ENCODE measurements at places on chromosomes 11 and 22. TPM values are rescaled to one million over a fixed set of nuclear protein-coding genes. Genes with fewer than 3 reads are reported as not detected.

LPXN gene
- 113 TPM for total RNA-seq

- no peak for DNase-seq
Observed at GRCh38 chr11:93817426-93818348, 32.7 kb downstream of the VSTM5 start.

GRCh38 chr11:34207487-34208180 is 102.2 kb downstream of the NAT10 start:
- DNase-seq, result no peak

DNA sequence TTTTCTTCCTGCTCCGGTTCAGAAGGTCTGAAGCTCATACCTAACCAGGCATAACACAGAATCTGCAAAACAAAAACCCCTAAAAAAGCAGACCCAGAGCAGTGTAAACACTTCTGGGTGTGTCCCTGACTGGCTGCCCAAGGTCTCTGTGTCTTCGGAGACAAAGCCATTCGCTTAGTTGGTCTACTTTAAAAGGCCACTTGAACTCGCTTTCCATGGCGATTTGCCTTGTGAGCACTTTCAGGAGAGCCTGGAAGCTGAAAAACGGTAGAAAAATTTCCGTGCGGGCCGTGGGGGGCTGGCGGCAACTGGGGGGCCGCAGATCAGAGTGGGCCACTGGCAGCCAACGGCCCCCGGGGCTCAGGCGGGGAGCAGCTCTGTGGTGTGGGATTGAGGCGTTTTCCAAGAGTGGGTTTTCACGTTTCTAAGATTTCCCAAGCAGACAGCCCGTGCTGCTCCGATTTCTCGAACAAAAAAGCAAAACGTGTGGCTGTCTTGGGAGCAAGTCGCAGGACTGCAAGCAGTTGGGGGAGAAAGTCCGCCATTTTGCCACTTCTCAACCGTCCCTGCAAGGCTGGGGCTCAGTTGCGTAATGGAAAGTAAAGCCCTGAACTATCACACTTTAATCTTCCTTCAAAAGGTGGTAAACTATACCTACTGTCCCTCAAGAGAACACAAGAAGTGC is 661 bp upstream of the MALAT1 start:
- DNase-seq, result peak; percentile 77

DNA sequence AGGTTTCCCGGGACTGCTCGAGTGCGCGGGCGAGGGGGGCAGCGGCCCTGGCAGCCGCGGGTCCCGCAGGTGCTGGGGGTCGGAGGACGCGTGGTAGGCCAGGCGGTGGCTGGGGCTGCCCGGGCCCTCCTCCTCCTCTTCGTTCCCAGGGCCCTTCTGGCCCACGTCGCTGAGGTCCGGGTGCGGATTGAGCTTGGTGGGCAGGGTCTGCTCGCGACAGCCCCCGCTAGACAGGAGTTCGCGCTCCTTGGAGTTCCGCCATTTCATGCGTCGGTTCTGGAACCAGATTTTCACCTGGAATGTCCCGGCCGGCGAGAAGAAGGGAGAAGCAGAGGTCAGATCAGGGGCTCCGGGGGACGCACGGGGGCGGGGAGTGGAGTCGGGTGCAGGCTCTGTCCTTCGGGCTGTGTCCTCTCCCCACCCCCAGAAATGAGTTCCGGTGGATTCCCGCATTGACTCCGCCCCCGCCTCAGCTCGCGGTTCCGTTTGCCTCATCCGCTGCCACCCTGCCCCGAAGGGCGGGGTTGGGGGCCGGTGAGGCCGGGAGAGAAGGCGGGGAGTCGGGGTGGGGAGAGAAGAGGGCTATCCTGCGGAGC is 3.9 kb downstream of the DBX1 start:
- DNase-seq, result peak; percentile 68

DNA sequence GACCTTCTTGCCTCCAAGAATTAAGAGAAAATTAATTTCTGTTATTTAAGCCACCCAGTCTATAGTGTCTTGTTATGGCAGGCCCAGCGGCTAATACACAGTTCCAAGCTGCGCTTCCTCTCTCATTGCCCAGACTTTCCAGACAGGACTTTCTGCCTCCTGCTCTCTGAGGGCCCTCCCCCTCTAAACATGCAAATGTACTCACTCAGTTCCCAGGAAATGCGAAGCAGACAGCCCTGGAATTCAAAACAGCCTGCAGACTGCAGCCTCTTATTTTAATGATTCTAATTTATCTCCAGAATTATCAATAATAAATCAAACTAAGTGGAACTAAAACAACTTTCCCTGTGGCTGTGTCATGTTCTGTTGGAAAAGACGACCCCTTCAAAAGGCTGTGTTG is 115.5 kb upstream of the ISX start:
- no peak for DNase-seq

GRCh38 chr11:91776655-91777054 is 448.0 kb upstream of the FAT3 start:
- DNase-seq, result no peak

VWCE gene
- total RNA-seq, result 11.8 TPM

- DNase-seq, result no peak
Observed at GRCh38 chr11:68441466-68442230, 18.9 kb upstream of the PPP6R3 start.

RIN1 gene
- 1.8 TPM for total RNA-seq

DNA sequence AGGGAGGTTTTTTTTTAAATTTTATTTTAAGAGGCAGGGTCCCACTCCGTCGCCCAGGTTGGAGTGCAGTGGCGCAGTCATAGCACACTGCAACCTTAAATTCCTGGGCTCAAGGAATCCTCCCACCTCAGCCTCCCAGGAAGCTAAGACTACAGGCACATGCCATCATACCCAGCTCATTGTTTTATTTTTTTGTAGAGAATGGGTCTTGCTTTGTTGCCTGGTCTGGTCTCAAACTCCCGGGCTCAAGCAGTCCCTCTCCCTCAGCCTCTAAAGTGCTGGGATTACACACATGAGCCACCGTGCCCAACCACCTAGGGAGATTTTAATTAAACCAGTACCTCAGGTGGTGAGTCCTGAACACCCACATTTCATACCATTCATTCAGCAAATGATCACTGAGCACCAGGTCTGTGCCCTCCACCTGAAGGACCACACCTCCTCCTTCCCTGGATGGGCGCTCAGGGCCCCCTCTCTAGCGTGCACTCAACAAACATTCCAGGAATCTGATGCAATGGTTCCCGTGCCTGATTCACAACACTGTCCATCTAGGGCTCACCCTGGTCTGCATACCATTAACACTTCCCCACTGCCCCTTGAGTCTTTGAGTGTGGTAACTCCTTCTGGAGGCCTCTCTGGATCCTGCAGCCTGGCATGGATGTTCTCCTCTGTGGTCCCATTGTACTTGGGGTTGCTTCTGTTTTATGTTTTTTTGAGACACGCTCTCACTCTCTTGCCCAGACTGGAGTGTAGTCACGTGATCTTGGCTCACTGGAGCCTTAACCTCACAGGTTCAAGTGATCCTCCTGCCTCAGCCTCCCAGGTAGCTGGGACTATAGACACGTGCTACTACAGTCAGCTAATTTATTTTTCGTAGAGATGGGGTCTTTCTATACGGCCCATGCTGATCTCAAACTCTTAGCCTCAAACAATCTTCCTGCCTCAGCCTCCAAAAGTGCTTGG is 9.6 kb upstream of the MYH9 start:
- no peak for DNase-seq

- no peak for DNase-seq
Observed at GRCh38 chr11:119370486-119371046, 10.9 kb downstream of the USP2 start.

UBQLN3 gene
- not detected for total RNA-seq

- DNase-seq, result no peak
Observed at GRCh38 chr11:108237058-108237481, 14.2 kb downstream of the ATM start.

DNA sequence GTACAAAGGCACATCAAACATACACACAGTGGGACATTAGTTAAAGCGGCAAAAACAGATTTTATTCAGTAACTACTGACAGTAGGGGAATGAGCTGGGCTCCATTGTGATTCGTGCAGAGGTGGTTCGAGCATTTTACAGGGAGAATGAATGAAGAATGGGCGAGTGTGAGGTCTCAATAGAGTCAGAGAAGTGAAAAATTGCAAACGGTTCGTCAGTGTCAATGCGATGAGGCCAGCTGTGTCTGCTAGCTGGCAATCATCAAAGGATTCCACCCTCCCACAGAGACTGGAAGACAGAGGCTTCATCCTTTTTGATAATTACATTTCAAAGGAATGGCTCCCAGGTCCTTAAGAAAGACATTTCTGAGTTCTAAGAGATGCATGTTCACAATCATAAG is 17.4 kb downstream of the OR4D9 start:
- DNase-seq, result no peak

MYBPC3 gene
- total RNA-seq, result not detected

SPDYC gene
- total RNA-seq, result not detected

DNA sequence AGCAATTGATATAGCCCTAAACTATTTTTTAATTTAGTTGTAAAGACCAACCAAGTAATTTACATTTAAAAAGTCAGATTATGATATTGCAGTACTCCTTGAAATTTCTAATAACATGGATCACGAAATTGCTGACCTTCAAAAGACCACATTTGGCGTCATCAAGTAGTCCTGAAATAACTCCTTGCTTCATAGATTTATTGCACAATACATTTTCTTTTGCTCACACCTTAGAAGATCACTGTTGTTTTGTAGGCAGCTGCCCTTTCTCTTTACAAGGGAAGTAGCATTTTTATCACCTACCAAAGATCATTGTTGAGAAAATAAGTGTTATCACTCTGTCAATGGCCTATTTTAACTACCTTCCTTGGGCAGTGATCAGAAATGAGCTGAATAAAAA is 815.8 kb downstream of the METTL15 start:
- no peak for DNase-seq

MRGPRX1 gene
- total RNA-seq, result not detected

DNA sequence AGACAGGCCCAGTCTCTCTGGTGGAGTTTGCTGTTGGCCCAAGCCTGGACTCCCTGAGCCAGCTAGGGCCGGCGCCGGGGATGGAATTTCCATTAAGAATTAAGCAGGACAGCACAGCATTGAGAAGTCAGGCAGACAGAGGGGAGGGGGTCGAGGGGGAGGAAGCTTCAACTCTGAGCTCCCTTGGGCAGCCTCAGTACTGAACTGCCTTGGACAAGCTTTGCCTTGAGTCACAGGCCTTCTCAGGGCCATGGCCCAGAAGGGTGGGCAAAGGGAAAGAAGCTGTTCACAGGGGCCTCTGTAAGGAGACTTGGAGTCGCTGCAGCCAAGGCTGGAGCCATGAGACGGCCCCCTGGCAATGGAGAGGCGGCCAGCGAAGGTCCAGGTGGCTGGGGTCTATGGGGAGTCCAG is 2.6 kb upstream of the INSC start:
- no peak for DNase-seq

MYRF gene
- total RNA-seq, result 2.2 TPM

DNA sequence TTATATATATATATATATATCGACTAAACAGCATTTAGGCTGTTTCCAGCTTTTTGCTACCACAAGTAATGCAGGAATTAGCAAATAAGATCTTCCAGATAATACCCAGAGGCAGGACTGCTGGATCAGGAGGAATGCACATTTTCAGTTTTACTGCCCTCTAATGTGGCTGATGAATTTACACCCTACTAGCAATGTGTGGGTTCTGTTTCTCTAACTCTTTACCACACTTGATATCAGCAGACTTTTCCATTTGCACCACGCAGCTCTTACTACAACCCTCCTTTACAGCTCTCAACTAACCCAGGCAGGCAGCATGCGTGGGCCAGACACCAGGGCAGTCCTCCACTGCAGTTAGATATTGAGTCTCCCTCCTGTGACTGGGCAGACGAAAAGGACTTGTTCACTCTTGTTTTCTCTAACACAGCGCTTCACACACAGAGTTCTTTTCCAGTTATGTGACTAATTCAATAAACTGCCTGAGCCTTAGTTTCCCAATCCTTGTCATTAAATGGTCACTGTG is 67.7 kb downstream of the IGLL5 start:
- DNase-seq, result no peak

Data from activated T-cell treated with anti-CD3 and anti-CD28 coated beads, Interleukin-2, amount 50 U/mL, for 72 hours (primary cell).